Esophagus muscularis mucosa (tissue), 4 donors: ENCODE measurements at places on chromosomes 3 and 15. TPM values are rescaled to one million over a fixed set of nuclear protein-coding genes. Genes with fewer than 3 reads are reported as not detected.

PCBP4 gene
- total RNA-seq = 59.4 TPM

C3orf49 gene
- not detected for total RNA-seq

C3orf20 gene
- 0.11 TPM for total RNA-seq

PAK6 gene
- total RNA-seq = 0.45 TPM

DNA sequence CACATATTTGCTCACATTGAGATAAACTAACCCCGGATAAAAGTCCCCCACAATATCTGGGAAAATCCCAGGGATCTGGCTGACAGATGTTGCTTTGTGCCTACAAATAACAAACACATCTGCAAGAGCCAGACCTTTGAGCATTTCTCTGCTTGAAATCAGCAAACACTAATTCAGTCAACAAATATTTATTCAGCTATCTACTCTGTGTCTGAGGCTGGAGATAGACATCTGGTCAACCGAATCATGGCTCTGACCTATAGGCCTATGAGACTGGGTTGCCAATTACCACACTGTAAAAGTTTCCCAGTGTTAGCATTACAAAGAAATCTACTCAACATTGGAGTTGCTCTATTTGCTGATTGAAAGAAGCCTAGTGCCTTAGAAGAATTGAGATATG is 201.1 kb upstream of the CADPS start:
- H3K4me3 ChIP-seq = no peak overlapping the region
- no peak for DNase-seq
- no peak overlapping the region for H3K27ac ChIP-seq
- no peaks in the 10 kb centered on the region for H3K4me1 ChIP-seq
- H3K27me3 ChIP-seq = no peaks in the 10 kb centered on the region
- no peaks in the 10 kb centered on the region for H3K36me3 ChIP-seq

DNA sequence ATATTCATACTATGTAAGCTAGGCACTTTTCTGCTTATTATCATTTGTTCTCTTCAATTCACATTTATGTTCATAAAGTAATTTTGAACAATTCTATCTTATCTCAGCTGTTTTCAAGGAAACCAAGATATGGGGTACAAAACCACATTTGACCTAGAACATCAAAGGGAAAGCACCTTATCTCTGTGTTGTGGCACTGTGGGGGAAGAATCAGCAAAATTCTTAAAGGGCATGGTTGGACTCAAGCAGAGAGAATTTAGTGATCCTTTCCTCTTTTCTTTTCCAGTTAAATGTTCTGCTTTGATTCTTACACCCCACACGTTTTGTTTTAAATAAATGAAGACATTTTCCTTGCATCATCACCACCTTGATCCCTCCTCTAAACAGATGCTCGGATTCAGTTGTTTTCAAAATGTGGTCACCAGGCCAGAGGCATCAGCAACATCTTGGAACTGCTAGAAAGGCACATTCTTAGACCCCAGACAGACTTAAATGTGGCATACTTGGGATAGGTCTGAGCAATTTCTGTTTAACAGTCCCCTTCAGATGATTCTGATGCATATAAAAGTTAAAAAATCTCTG is 128.4 kb upstream of the TP63 start:
- no peak overlapping the region for H3K4me3 ChIP-seq
- H3K27ac ChIP-seq = no peak overlapping the region
- H3K27me3 ChIP-seq = no peaks in the 10 kb centered on the region
- no peak for DNase-seq

DNA sequence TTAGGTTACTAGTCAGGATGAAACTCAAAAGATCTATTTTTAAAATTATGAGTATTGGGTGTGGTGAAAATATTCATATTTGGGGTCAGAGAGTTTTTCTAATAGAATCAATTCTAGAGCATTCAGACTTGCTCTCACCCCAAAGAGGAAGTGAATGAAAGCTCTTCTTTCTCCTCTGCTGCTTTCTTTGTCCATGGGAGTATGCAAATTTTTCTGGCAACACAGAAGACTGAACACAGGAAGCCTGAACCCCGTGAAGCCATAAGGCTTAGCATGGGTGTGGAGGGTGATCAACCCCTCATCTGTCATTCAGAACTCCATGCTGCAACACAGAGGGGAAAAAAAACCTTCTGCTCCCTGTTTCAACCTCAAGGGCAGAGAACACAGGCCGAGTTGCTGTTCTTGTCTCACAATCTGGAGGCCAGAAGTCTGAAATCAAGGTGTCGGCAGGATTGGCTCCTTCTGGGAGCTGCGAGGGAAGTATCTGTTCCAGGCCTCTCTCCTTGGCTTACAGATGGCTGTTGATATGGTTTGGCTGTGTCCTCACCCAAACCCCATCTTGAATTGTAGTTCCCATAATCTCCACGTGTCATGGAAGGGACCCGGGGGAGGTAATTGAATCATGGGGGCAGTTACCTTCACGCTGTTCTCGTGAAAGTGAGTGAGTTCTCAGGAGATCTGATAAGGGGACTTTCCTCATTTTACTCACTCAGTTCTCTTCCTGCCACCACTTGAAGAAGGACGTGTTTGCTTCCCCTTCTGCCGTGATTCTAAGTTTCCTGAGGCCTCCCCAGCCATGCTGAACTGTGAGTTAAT is 33.7 kb upstream of the CD47 start:
- H3K27ac ChIP-seq = no peak overlapping the region
- no peaks in the 10 kb centered on the region for H3K27me3 ChIP-seq

DNA sequence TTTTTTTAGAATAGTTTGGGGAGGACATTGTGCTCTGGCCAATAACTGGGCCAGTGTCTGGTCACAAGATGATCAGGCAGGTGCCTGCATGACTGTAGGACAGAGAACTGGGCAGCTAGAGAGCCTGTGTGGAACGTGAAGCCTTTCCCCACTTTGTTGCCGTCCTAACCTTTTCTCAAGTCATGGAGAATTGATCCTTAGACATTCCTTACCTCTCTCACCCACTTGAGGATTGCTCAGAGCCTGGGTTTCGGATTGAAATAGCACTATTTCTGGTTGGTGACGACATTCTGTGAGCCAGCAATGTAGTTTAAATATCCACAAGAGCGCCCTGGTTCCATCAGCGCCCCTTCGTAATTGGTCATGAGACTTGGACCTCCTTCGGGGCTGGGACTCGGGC is 138.4 kb downstream of the IGF1R start:
- H3K27me3 ChIP-seq = no peaks in the 10 kb centered on the region
- H3K36me3 ChIP-seq = no peaks in the 10 kb centered on the region
- H3K4me3 ChIP-seq = no peak overlapping the region
- no peak for DNase-seq

GRCh38 chr3:134446800-134447199 is 39.0 kb downstream of the ANAPC13 start:
- H3K27ac ChIP-seq = no peak overlapping the region
- DNase-seq = peak; percentile 39
- H3K27me3 ChIP-seq = no peaks in the 10 kb centered on the region
- H3K4me1 ChIP-seq = peaks cover 24% of the 10 kb centered on the region
- no peaks in the 10 kb centered on the region for H3K36me3 ChIP-seq

- H3K27me3 ChIP-seq = no peaks in the 10 kb centered on the region
- DNase-seq = no peak
- no peak overlapping the region for H3K4me3 ChIP-seq
- H3K27ac ChIP-seq = no peak overlapping the region
- peaks cover 32% of the 10 kb centered on the region for H3K4me1 ChIP-seq
- H3K36me3 ChIP-seq = no peaks in the 10 kb centered on the region
These were observed 47.1 kb downstream of the GOLIM4 start for GRCh38 chr3:168048414-168049330.

DNA sequence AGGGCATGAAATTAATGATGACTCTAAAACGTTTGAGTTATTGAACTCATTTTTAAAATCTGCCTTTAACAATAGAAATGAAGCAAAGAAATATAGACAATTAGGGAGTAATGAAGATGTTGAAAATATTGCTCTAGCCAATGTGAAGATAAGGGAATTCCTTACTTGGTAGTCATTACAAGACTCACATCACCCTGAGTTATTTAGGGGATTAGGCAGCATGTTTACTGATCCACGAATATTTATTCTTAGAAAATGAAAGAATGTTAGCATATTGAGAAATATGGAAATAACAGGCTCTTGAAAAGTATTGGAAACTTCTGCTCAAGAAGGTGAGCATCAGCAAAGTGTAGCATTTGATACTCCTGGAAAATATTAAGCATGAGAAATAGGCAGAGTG is 398.1 kb upstream of the ARPP21 start:
- H3K27ac ChIP-seq = no peak overlapping the region

DNA sequence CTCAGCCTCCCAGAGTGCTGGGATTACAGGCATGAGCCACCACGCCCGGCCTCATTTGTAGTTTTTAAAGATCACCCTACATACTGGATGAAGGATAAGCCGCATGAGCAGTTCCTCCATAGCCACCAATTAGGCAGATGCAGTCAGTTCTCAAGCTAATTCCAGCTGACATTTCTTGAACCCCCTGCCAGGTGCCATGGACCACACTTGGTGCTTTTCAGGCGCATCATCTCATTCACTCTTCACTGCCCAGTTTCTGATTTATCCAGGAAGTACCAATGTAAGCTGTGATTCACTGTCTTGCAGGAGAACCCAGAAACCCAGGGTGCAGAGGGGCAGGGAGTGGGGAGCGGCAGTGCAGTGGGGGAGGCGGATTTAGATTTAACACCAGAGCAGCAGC is 56.5 kb upstream of the RASA2 start:
- H3K27me3 ChIP-seq = no peaks in the 10 kb centered on the region
- H3K4me3 ChIP-seq = peak overlapping the region; percentile 36
- H3K27ac ChIP-seq = peak overlapping the region; percentile 83
- H3K4me1 ChIP-seq = peaks cover 81% of the 10 kb centered on the region

GRCh38 chr3:148863814-148864213 is 1.3 kb upstream of the CPA3 start:
- H3K36me3 ChIP-seq = no peaks in the 10 kb centered on the region
- no peak overlapping the region for H3K27ac ChIP-seq
- H3K27me3 ChIP-seq = no peaks in the 10 kb centered on the region
- H3K4me1 ChIP-seq = no peaks in the 10 kb centered on the region

DNA sequence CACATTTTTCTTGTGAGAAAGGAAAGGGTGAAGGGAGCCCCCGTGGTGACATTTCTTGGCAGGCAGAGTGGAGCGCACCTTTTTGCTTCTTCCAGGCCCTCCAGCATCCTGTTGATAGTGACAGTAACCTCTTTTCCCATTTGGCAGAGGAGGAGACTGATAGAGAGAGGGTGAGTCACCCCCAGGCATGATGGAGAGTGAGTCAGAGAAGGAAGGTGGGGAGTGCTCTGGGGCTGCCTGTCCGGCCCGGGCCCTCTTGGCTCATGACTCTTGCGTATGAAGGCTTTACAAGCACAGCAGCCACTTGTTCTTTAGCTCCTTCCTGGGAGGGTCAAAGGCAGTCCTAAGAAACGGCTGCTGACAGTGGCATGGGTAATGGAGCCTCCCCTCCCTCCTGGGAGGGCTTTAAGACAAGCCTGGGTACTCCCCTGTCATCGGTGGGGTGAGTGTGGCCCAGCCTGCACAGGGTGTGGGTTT is 16.0 kb downstream of the ANKRD63 start:
- no peak for DNase-seq
- no peaks in the 10 kb centered on the region for H3K4me1 ChIP-seq
- H3K27ac ChIP-seq = peak overlapping the region; percentile 38
- no peak overlapping the region for H3K4me3 ChIP-seq
- no peaks in the 10 kb centered on the region for H3K27me3 ChIP-seq
- no peaks in the 10 kb centered on the region for H3K36me3 ChIP-seq

DNA sequence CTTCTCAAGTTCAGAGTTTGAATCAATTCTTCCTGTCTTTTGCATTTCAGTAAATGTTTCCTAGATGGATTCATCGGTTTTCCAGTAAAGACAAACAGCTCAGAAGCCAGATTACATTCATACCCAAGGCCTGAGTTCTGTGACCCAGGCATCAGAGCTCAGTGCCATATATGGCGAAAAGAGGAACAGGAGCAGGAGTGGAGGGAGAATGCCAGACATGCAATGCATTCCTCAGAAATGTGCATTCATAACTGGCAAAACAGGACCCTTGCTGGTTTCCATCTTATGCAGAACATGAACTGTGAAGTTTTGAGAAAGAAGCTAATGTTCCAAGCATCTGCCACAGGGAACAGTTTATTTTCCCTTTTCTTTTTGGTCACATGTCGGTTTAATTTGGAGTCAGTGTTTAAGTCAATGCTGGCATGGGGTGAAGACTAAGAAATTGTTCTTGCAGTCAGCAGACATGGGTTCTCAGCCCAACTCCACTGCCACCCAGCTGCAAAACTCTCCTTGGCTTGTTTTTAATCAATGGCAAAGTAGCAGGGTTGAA is 116.5 kb downstream of the LPP start:
- no peak overlapping the region for H3K4me3 ChIP-seq
- H3K27me3 ChIP-seq = no peaks in the 10 kb centered on the region
- no peak for DNase-seq
- peaks cover 73% of the 10 kb centered on the region for H3K4me1 ChIP-seq

GRCh38 chr3:41683666-41684350 is 278.1 kb downstream of the ULK4 start:
- H3K27ac ChIP-seq = no peak overlapping the region
- no peak for DNase-seq
- H3K4me3 ChIP-seq = no peak overlapping the region
- no peaks in the 10 kb centered on the region for H3K27me3 ChIP-seq
- H3K36me3 ChIP-seq = no peaks in the 10 kb centered on the region
- H3K4me1 ChIP-seq = peaks cover 40% of the 10 kb centered on the region

GRCh38 chr3:67558426-67558825 is 96.0 kb downstream of the SUCLG2 start:
- no peak for DNase-seq
- H3K27me3 ChIP-seq = no peaks in the 10 kb centered on the region
- no peak overlapping the region for H3K27ac ChIP-seq

DNA sequence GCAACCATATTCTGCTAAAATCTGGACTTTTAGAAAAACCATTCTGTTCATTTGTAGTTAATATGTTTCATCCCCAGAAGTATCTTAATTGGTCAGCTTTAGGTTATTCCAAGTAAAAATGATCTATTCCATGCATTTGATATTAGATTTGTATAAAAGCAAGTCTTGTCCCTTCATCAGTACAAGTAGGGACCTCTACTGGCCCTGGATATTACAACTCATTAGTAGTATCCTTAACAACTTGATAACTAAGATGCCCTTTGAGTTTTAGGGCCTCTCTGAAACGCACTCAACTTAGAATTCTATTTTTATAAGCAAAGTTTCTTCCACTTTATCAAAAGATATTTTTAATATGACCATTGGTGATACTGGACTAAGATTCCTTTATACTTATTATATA is 25.3 kb upstream of the SELENOT start:
- H3K4me3 ChIP-seq = no peak overlapping the region
- no peaks in the 10 kb centered on the region for H3K27me3 ChIP-seq
- H3K27ac ChIP-seq = no peak overlapping the region
- DNase-seq = no peak

DNA sequence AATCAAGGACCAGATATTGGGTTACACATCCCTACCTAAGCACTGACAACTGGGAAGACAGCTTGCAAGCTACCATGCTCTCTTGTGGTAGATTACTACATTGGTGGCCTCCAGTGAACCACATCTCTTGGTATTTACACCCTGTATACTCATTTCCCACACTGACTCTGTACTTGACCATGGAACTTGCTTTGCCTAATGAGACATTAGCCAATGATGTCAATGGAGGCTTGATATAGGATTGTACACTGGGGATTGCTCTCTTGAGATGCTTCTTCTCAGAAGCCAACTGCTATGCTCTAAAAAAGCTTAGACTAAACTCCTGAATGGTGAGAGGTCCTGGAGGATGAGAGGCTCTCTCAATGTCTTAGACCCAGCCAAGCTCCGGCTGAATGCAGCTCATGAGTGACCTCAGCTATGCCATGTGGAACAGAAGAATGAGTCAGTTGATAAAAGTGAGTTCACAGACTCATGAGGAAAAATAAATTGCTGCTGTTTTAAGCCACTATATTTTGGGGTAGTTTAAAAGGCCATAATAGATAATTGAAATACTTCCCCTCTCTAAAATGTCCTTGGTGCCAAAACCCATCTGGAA is 61.5 kb upstream of the GALNT15 start:
- peak overlapping the region; percentile 31 for H3K27ac ChIP-seq
- H3K4me3 ChIP-seq = no peak overlapping the region
- H3K36me3 ChIP-seq = no peaks in the 10 kb centered on the region
- no peaks in the 10 kb centered on the region for H3K4me1 ChIP-seq
